Hematopoietic multipotent progenitor cell treated with erythropoietin and hydrocortisone succinate and interleukin-3 and kit ligand, for 4 days (in vitro differentiated cells): ENCODE measurements at places on chromosomes 1 and 21.

- DNase-seq, result no peak
Observed at GRCh38 chr1:15707239-15707925, 23.3 kb downstream of the PLEKHM2 start.

GRCh38 chr1:228985661-228986060 is 250.4 kb downstream of the RHOU start:
- no peak for DNase-seq

- no peak for DNase-seq
Observed at GRCh38 chr1:3003039-3003940, 18.0 kb upstream of the ACTRT2 start.

DNA sequence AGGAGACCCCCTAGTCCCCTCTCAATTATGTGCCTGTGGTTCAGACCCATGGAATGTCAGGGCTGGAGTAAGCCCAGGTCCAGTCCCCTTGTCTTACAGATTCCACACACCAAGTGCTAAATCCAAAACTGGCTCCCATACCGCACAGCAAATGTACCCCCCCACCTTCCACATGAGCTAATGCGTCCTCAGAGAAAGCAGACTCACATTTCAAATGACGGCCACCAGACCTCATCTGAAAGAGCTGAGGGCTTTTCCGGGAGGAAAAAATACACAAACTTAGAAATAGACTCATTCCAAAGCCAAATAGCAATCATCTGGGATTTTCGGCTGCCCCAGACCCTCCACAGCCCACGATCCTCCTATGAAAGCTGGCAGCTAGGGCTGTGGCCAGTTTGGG is 12.8 kb upstream of the CNTN2 start:
- no peak for DNase-seq

DNA sequence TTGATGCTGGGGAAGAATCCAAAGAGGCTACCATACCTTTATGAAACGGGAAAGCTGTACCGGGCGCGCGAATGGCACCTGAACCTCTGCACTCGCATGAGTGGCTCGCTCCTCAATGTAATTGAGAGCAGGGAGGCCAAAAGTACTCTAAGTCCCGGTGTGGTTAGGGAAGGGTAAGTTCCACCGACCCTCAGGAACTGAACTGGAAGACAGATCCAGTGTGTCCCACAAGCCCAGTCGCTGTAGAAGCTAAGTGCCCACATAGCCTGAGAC is 1.0 kb downstream of the GATAD2B start:
- peak; percentile 20 for DNase-seq

- DNase-seq, result peak; percentile 33
Observed at GRCh38 chr21:41767606-41768436, 969 bp upstream of the RIPK4 start.

DNA sequence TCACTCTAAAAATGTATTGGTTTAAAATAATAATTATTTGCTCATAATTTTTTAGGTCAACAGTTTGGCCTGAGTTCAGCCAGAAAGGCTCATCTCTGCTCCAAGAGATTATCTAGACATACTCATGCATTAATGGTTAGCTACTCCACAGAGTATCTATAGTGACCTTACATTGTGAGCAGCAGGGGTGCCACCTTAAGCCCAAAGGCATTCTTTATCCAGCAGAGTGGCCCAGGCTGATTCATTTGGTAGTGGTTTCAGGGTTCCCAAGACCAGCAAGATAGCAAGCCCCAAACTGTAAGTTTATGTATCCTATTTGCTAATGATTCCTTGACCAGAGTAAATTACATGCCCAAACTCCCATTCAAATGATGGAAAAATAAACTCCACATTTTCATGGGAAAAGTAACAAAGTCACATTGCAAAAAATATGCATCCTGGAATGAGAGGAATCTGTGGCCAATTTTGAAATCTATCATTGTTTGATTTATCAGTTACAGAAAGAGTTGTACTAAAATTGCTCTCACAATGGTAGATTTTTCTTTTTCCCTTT is 182.6 kb upstream of the KCNK2 start:
- DNase-seq, result no peak

- DNase-seq, result peak; percentile 27
Observed at GRCh38 chr1:6180268-6180706, at the start of gene CHD5. TSS of gene CHD5 (minus strand) at chr1:6180321. CDS start at chr1:6180023, 298 bp downstream.

GRCh38 chr1:180542838-180543145 is 16.0 kb upstream of the OVAAL start:
- DNase-seq, result no peak

GRCh38 chr1:10693497-10694273 is 102.8 kb downstream of the CASZ1 start:
- peak; percentile 72 for DNase-seq

DNA sequence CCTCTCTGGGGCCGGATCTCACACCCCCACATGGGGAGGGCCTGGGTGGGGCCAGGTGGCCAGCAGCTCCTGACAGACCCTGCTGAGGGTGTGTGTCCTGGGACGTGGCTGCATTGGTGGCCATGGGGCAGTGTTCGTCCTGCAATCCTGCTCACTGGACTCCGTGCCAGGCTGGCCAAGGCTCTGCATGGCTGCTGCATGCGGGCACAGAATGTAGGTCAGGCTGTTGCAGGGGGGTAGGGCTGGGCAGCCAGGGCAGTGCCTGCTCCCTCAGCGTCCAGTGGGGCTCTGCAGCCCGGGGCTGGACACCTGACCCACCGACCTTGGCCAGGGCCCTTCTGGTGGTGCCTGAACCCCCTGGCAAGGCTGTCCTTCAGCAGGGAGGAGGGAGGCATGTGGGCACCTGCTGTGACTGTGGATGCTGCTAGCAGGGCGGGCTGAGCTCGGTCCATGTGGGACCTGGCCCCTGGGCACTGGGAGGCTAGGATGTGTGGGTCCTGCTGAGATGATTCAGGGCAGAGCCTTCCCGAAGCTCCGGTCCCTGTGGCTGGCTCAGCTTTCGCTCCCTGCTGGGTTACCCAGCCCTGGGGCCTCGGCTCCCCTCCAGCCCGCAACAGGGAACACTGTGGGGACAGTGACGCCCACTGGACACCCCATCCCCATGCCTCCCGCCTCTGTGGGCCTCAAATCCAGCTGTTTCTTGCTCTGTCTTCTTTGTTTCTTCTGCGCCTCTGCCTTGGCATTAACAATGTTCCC is 14.9 kb upstream of the PLCH2 start:
- DNase-seq, result no peak

GRCh38 chr1:78297836-78298235 is 192.9 kb upstream of the PTGFR start:
- DNase-seq, result peak; percentile 42

DNA sequence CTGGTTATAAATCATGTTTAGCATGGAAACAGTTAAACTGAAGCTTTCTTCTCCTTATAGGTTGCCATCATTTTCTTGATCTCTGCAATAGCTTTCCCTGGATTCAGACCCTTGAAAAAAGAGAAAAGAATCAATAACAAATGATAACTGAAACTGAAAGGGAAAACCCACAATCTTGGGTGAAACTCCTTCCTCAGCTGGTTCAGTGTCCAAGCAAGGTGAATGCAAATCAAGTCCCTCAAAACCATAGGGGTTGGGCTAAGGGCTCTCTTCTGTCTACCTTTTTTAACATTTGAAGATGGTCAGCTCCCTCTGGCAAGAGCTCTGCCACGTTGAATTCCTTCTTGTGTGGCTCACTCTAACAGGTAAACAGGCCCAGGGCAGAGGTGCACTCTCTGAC is 7.1 kb upstream of the ATP13A2 start:
- DNase-seq, result no peak

DNA sequence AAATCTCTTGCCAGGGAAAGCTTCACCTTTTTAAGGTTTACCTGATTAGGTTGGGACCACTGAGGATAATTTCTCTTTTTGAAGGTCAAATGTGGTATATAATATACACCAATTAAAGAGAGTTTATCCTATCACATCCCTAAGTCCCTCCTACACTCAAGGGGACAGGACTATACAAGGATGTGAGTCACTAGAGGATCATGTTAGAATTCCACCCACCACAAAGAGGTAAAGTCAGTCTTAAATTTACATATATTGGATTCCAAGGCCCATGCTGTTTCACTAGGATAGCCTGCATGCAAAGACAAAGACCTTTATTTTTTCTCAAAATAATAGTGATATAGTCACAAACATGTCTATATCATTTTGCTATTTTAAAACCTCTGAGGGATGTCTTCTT is 164.4 kb downstream of the GIPC2 start:
- DNase-seq, result no peak

DNA sequence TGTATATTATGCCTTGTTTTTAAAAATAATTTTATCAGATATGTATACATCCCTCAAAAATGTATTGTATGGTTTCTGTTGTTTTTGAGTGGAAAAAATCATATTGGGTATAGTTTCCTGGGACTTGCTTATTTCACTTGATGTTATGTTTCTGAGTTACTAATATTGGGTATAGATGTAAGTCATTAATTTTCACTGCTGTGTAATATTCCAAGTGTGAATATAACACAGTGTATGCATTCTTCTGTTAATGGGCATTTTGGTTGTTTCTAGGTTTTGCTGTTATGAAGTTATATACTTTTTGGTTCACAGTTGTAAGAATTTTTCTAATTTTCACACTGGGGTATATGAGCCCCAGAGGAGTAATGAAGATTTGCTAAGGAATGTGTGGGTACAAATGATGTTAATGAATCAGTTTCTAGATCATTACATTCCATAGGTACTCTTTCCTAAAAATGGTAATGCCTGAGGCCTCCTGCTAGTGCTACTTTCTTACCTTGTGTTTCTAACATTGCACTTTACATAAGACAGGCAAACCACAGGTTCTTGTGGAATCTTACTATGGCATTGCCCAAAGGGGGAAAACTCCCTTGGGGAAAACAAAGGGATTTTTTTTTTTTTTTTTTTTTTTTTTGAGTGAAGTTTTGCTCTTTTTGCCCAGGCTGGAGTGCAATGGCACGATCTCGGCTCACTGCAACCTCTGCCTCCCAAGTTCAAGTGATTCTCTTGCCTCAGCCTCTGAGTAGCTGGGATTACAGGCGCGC is 3.2 kb downstream of the TTC3 start:
- no peak for DNase-seq

- DNase-seq, result no peak
Observed at GRCh38 chr1:65395887-65396612, 24.4 kb upstream of the LEPR start.

- DNase-seq, result no peak
Observed at GRCh38 chr1:156062189-156062588, 1.2 kb downstream of the RAB25 start.

DNA sequence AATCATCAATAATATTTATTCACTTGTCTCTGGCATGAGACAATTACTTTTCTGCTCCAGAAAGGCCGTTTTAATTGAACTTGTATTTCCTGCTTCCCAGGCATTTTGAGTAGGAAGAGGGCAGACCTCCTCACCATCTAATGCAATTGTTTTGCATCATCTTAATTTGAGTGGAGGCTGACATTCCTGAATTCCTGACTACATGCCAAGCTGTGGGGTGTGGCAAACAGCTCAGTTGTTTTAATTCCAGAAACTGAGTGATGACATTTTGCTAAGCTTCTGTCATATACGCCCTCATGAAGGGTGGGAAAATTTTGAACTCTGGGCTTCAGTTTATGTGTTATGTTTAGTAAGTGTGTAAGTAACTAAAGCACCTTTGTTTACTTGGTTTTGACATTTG is 125.4 kb upstream of the USP25 start:
- DNase-seq, result no peak

- DNase-seq, result no peak
Observed at GRCh38 chr1:163875927-163876320, 554.2 kb downstream of the NUF2 start.

- DNase-seq, result no peak
Observed at GRCh38 chr1:16139473-16139962, 16.4 kb downstream of the EPHA2 start.

- peak; percentile 10 for DNase-seq
Observed at GRCh38 chr1:13543451-13544220, 29.8 kb upstream of the LRRC38 start.
